Brain microvascular endothelial cell (primary cell): ENCODE measurements at places on chromosomes 3 and 15.

GRCh38 chr15:88074386-88074785 is 182.2 kb downstream of the NTRK3 start:
- DNase-seq: no peak

DNA sequence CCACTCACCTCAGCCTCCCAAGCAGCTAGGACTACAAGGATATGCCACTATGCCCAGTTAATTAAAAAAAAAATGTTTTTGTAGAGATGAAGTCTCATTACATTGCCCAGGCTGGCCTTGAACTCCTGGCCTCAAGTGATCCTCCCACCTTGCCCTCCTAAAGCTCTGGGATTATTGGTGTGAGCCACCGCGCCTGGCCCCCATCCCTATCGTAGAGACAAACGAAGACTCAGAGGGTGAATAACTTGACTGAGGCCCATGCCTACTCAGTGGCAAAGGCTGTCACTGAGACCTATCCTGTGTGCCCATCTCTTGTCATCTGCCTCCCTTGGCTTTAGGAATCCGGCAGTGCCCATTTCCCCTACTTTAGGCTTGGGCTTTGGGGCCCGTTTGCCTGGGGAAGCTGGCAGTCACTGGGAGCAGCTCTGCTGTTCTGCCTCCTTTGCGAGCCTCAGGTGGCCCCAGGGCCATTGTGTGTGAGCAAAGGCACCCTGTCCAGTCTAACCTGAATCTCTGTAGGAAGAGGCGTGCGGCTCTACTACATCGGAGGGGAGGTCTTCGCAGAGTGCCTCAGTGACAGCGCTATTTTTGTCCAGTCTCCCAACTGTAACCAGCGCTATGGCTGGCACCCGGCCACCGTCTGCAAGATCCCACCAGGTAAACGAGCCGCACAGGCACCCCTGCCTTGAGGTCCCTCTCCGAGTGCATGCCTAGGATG is 70.1 kb downstream of the AAGAB start:
- DNase-seq: no peak

DNA sequence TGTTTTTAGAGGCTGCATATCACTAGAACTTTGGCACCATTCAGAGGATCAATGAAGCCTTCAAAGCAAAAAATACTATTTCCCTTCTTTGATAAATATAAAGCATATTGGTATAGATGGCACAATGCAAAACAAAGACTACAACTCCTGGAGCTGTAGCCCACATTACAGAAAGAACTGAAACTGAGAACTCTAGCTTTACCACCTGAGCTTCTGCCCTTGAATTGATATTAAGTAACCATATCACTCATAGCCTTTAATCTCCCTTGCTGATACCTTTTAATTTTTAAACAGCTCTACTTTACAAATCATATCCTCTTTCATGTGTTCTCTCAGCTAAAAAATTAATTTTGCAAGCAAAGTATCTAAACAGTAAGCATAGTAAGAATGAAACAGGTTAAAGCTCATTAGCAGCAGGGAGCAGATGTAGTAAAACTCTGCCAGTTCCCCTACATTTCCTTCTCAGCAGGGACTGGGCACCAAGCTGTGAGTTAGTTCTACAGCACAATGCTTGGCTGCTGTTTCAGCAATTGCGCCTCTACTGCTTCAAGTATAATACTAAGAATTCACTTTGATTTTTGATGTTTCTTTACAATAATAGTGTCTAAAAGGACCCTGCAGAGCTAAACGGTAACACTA is 97.9 kb upstream of the NANOGP8 start:
- DNase-seq: no peak

DNA sequence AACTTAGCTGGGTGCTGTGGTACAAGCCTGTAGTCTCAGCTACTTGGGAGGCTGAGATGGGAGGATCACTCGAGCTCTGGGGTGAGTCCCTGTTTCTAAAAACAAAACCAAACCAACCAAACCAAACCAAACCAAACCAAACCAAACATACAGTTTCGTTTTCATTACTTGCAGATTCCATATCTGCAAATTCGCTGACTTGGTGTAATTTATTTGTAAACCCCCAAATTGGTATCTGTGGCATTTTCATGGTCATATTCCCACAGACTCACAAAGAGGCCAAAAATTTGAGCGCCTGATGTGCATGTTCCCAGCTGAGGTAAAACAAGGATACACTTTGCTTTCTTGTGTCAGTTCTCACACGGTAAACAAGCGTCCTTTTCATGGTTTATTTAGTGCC is 1138.3 kb downstream of the ROBO1 start:
- no peak for DNase-seq
